ENCODE measurements at places on chromosomes 16 and 17. TPM values are rescaled to one million over a fixed set of nuclear protein-coding genes. Genes with fewer than 3 reads are reported as not detected.

DNA sequence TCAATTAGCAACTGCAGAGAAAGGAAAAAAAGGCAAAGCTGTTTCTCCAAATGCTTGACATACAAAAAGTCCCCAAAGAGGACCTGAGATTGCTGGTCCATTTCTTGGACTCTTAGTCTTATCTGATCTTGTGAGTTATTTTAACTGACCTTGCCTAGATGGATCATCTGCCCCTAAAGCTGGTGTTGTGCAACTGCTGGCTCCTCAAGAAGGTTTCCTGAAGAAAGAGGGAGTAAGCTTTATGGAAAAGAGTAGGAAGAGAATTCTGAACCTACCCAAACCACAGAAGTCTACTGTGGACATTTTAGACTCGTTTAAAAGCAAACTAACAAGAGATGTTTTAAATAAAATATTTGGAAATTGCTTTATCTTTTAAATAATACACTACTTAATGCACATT is 140.0 kb upstream of the HS3ST3A1 start:
- DNase-seq, result no peak

GRCh38 chr16:4814046-4814445 is 11.6 kb upstream of the ROGDI start:
- DNase-seq, result no peak

GRCh38 chr16:495127-495748 is 32.3 kb upstream of the CAPN15 start:
- no peak for DNase-seq

GRCh38 chr17:58525239-58525638 is 10.8 kb upstream of the MTMR4 start:
- DNase-seq, result peak; percentile 71

DNA sequence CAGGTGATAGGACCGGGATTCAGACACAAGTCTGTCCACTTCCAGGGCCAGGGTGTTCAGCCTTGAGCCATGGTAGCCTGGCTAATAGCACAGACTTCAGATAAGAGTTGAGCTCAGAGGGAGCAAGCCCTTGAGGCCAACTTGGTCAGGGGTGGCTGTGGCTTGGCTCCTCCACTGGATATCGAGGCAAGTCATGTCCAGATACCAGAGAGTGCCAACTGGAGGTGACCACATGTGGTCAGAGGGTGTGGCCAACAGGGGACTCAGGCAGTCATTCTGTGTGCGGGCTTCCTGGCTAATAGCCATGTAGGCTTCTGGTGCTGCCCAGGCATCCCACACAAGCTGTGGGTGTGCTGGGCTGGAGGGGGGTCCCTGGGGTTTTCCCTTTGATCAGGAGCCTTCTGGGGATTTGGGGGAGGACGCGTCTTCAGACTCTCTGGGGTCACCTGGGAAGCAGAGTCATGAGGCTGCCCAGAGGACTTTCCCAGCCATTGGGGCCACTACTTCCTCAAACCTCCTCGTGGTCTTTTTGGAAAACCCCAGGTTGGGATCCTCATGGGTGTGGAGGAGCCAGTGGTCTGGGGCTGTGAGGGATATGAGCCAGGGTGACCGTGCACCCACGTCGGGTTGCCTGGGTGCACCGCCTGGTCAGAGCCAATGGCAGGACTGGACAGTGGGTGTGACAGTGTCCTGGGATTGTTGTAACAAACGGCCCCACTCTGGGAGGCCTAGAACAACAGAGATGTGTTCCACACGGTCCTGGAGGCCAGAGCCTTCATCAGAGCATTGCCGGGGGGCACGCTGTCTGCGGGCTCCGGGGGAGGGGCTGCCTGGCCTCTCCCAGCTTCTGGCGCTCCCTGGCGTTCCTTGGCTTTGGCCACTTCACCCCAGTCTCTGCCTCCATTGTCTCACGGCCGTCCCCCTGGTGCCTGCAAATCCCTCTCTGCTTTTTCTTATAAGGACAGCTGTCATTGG is 25.0 kb downstream of the COX4I1 start:
- DNase-seq, result no peak

DNA sequence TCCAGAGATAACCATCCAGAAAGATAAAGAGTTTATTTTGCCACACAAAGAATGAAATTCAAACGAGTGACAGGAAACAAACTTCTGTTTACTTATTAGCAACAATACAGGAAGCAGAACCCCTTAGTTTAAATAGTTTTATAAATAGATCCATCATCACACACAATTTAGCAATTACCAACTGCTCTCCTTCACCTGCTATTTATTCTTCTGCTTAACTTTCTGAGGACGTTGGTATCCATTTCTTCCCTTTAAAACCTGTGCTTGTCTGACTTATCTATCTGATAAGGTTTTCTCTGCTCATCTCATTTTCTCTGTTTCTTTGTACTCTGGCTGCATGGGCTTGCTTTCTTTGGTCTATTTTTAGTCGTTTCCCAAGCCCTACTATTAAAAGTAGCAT is 4.3 kb upstream of the ADAMTS18 start:
- no peak for DNase-seq

The CD300E gene
- 3.8 TPM for total RNA-seq

DNA sequence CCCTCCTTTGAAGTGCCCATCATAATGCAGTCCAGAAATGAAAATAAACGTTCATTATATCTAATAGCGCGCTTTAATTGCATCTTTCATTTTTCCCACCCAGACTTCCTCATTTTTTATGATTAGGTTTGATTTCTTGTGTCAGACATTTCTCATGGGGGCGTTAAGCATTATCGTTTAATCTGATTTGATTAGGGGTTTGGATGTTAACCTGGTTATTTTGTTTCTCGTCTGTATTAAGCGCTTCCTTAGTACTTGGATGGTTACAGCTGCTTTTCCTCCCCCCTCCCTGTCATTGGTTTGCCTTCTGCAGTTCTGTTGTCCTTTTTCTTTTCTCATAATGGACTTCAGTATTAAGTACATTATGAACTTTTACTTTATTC is 540 bp downstream of the MFSD11 start:
- DNase-seq, result no peak

GRCh38 chr17:2595716-2596115 is 2.3 kb downstream of the PAFAH1B1 start:
- DNase-seq, result no peak

DNA sequence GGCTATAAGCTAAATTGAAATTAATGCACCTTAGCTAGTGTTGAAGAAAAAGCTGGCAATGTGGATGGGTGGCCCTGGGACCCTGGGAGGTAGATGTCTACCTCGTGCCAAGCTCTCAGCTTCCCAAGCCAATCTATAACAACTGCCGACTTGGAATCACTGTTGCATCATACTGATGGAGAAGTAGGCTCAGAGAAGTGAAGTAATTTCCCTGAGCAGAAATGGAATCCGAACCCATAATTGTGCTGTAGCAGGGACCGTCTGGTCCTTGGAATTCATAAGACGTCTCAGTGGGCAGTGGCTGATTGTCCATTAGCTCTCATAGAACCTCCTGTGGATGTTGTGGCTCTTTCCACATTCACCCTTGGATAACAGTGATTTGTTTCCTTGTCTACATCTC is 196.6 kb downstream of the RAB11FIP4 start:
- DNase-seq, result no peak

The ICAM2 gene
- 38.2 TPM for total RNA-seq

GRCh38 chr17:6549384-6550036 is 6.8 kb downstream of the PITPNM3 start:
- DNase-seq, result no peak

DNA sequence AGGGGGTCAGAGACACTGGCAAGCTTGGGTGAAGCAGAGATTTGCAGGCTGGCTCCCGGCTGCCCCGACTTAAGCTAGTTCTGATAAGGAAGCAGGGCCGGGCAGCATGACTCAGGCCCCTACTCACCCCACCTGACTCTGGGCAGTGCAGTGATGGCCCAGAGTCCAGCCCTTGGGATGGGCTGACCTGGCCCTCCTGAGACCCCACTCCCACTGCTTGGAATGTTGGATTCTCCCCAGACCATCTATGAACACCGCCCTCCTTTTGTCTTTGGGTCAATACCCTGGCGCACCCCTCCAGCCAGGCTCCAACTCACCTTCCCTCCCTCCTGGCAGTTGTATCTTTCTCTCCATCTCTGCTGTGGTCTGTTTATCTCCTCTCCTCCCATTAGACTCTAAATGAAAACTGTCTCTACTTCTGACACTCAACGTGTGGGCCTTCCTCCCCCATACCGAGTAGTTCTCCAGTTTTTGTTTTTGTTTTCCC is 21.0 kb downstream of the LGALS3BP start:
- no peak for DNase-seq

DNA sequence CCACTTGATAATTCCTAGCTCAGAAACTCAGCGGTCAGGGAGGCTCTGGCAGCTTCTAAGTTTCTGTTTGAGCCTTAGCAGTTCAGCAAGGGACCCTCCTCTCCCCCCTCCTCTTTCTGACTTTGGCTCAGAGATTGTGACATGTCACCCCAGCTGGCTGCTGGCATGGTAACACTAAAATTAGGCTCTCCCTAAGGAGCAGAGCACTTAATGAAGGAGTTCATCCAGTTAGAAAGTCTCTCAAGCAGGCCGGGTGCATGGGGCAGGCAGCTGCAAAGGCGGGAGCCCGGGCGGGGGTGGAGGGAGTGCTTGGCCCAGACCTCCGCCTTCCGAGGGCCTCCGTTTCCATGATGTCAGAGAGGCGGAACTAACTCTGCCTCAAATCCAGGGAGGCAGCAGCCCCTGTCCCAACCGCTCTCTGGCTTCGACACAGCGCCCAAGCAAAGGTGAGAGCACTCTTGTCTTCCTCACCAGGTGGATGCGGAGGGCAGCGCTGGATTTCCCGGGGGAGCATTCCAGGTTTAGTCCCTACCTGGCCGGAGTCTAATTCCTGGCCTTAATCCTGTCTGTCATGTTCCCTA is 128.0 kb upstream of the PLCG2 start:
- DNase-seq, result peak; percentile 87

The COL1A1 gene
- 262 TPM for total RNA-seq

DNA sequence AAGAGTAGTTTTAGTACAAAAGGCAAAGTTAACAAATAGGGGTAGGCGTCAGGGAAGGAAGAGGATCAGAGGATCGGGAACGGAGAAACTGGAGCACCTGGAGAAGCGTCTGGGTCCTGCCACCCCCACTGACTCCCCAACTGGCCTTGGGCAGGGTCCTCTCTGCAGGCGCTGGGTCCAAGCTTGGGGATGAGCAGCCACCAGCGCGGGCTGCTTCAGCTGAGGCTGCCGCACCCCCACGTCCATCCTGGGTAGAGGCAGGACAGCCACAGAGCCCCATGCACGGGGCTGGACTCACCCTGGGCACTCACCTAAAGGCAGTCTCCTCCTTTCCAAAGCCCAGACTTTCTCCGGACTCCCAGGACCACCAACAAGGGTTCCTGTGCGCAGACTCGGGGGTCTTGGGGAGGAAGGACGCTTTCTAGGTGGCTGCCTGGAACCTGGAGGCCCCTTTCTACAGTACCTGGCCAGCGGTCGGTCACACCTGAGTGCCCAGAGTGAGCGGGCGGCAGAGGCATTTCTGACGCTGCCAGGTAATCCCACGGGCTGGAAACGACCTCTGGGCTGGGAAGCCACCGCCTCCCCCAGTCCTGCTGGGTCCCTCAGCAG is 1.1 kb downstream of the HS3ST6 start:
- DNase-seq, result no peak

- DNase-seq, result no peak
Observed at GRCh38 chr17:81842378-81842724, 7.5 kb upstream of the PPP1R27 start.

The KCNJ12 gene
- 1.0 TPM for total RNA-seq

GRCh38 chr16:24497440-24497839 is 41.9 kb upstream of the RBBP6 start:
- no peak for DNase-seq

GRCh38 chr17:78267253-78268073 is 36.0 kb downstream of the TMEM235 start:
- no peak for DNase-seq

GRCh38 chr17:10403589-10403988 is 18.2 kb downstream of the MYH8 start:
- no peak for DNase-seq

DNA sequence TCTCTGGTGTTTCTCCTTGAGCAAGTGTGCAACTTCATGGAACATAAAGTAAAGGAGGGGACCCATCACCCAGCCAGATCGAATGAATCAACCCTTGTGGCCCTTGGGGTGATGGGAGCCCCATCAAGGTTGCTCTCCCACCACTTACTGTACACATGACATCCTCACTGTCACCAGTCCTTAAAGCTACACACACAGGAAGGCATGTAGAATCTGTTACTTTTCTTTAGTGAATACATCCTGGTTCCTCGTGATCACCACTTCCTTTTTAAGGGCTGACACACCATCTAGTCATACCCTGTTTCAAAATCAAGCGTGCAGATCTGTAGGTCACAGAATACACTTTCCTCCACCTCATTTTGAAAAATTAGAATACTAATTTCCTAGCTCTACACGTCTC is 22.6 kb upstream of the MPHOSPH6 start:
- no peak for DNase-seq

DNA sequence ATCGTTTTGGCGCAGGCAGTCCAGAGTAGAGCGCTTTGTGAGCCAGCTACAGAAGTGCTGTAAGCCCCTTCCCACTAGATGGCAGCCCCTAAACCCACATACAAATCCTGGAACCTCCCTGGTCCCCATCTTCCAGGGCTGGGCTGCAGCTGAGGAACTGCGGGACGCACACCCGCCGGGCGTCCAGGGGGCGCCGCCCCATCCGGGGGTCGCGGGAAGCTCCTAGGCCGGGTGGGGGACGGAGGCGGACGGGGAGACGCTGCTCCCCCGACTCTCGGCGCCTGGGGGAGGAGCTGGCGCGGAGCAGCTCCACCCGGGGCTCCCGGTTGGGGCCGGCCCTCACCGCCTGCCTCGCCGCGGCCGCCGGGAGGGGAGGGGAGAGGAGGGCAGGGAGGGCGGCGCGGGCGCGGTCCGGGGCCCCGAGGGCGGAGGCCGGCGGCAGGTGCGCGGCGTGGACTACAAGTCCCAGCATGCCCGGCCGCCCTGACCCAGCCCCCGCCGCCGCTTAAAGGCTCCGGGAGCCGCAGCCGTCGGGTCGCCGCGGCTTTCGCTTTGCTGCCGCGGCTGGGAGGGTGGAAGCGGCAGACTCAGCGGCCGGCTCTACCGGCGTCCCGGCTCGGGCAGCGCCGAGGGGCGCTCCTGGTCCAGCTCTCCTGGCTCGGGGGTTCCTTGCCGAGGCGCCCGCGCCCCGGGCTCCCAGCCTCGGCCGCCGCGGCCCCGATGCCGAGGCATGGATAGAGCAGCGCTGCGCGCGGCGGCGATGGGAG is at the start of gene KSR1:
Gene KSR1, plus strand, starts transcription at position 535 of the 767 bp plus-strand sequence. Its CDS starts 196 bp downstream, at position 731.
- DNase-seq, result peak; percentile 89

The SRCIN1 gene
- 4.5 TPM for total RNA-seq
